NCI-H1417 (cell line): ENCODE measurements at places on chromosomes 6 and 20.

DNA sequence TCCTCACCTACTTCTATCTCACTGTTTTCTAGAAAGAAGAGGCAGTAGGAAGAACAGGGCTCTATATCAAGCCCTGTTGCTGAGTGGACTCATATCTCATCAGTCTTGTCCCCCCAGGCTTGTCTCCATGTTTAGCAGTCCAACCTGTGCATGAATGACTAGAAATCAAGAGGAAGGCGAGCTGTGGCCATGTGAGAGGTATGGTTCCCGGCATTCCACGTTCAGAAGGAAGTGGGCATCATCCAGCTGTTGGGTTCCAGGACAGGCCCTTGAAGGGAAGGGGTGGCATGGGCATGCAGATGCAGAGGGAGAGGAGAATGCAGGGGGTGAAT is 176.6 kb downstream of the MRPL14 start:
- no peak for DNase-seq

GRCh38 chr20:49353348-49353747 is 75.5 kb upstream of the ZNFX1 start:
- no peak for DNase-seq

- DNase-seq, result no peak
These were observed 3.7 kb upstream of the NEDD9 start for GRCh38 chr6:11236076-11236750.

- DNase-seq, result no peak
These were observed 30.8 kb downstream of the LAMA5 start for GRCh38 chr20:62336329-62336728.

DNA sequence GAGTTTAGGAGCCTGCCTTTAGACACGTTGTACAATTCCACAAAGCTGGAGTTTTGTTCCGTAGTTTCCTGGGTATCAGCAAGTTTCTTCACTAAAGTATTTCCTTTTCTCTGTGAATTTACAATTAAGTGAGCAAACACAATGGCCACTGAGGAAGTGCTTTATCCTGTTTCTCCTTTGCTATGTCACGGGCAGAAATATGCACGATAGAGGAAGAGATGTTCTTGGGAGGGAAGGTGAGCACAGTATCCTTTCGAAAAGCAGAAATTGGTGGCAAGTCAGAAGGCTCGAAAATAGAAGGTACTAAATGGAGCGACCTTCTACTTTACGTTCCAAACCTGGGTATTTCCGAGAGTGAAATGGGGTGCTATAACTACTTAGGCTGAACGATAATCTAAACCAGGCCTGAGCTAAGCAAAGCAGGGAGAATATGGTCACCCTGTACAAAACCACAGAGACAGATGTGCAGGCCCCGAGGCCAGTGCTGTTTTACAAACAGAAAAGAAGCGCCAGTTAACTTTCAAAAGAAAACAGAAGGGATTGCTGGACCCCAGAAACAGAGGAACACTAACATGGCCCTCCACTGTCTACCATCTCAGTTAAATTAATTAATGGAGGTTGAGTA is 259.6 kb downstream of the TBC1D7 start:
- no peak for DNase-seq

- no peak for DNase-seq
These were observed 132.7 kb downstream of the TSHZ2 start for GRCh38 chr20:53104884-53105283.

DNA sequence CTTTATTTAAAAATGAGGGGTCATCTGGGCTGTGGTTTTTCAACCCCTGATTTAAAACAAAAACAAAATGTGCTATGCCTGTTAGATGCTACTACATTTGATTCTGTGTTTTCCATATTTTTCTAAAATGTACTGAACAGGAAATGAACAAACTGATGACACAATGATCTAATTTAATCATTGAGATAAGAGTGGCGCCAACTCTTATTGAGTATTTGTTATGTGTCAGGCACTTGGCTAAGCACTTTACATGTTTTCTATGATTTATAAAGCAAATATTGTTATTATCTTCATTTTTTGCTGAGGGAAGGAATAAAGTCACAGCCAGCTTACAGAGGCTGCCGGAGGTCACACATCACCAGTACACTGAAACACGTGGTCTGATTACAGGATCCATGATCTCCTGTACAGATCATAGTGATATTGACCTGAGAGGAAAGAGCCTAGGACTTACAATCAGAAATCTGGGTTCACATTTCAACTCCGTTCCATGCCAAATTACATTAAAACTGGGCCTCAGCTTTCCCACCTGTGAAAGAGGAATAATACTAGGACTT is 166.7 kb downstream of the ESR1 start:
- DNase-seq, result no peak

DNA sequence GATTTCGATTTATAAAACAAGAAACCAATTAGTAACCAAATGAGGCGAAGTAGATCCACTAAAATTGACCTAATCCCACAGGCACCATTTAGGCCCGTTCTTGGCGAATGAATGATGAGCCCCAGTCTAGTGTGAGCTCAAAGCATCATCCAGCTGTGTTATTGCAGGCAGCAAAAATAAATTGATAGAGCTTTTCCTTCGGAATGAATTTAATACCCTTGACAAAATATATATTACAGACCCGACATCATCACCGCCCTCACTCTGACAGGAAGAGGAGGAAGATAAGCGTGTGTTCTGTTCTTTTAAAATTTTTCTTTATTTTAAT is 7.8 kb downstream of the SIM1 start:
- DNase-seq, result no peak

DNA sequence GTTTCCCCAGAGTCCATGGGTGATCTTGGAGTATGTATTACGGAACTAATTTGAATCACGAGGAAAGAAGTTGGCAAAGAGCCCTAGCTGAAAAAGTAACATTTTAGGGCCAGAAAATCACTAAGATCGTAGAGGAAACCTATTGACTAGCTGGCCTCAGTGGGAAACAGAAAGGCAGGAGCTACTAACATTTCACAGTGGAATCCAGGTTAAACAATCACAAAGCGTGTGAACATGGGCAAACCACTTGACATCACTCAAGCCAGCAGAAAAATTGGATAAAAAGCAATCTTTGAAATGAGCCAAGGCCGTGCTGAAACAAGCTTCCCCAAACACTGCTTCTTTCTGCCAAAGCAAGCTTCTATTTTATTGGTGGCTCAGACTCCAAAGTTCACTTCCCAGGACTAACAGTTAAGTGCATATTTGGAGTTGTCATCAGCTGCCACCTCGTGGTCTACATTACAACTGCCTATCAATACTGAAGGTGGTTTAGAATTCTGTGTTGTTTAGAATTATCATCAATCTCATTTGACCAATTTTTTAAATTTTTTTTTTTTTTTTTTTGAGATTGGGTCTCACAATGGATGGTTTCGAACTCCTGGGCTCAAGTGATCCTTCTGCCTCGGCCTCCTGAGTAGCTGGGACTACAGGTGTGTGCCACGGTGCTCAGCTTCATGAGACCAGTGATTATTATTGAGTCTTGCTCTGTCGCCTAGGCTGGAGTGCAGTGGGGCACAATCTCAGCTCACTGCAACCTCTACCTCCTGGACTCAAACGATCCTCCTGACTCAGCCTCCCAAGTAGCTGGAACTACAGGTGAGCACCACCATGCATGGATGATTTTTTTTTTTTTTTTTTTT is 10.6 kb downstream of the RPS10 start:
- peak; percentile 15 for DNase-seq

DNA sequence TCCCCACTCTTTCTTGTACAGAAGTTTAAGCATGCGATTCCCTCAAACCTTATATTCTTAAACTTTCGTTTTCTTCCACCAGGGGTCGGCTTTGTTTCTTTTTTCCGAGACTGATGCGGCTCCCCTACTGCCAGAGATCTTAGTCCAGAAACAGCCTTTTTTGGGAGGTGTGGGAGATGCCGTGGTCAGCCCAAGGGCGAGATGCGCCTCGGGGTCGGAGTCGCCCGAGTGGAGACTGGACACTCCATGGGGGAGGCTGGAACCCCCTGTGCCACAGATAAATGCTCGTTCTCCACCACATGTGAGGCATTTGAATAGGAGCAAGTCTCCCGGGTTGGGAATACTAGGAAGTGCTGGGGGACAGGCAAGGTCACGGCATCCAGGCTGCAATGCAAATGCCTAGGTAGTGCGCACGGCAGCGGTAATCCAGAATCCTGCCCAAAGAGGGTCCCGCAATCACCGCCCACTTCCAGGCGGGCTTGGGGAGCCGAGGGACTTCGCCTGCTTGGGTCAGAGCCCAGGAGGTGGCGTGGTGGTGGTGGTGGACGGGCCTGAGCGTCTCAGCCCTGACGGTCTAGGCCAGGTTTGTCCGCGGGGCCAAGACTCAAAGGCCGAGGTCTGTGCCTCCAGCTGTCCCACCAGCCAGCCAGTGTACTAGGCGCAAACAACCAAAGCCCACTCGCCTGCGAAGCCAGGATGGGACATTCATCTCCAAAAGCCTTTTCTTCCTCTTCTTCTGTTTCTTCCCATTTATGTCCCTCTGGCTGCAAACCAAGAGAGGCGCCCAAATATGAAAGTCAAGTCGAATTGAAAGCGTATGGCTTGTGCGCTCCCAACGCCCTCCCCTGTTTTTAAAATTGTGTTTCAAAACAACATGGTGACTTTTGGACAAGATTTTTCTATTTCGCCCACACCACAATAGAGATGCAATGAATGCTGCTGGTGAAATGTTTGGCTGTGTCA is 39.3 kb upstream of the OSTM1 start:
- DNase-seq, result peak; percentile 27

DNA sequence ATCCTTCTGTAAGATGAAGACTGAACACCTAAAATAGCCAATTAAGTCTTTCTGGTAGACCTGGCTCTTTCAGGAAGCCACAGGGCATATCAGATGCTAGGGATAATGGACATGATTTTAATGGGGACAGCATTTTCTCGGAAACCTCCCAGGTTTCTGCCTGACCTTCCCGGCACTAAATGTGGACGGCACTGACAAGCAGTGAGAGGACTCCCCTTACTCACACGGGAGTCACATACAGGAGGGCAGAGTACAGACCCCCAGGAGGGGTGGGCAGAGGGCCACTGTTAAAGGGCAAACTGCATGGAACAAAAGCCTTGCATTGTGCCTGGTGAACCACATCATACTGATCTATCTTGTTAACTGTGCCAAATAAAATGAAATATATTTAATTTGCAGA is 19.9 kb downstream of the PSMG4 start:
- DNase-seq, result no peak

- DNase-seq, result no peak
These were observed 6.9 kb upstream of the CABLES2 start for GRCh38 chr20:62413896-62414481.

- no peak for DNase-seq
These were observed 14.9 kb downstream of the GLP1R start for GRCh38 chr6:39063526-39063925.

GRCh38 chr20:51961964-51962761 is 159.8 kb upstream of the SALL4 start:
- peak; percentile 27 for DNase-seq

GRCh38 chr6:29647927-29648642 is 8.8 kb upstream of the MOG start:
- DNase-seq, result peak; percentile 40

DNA sequence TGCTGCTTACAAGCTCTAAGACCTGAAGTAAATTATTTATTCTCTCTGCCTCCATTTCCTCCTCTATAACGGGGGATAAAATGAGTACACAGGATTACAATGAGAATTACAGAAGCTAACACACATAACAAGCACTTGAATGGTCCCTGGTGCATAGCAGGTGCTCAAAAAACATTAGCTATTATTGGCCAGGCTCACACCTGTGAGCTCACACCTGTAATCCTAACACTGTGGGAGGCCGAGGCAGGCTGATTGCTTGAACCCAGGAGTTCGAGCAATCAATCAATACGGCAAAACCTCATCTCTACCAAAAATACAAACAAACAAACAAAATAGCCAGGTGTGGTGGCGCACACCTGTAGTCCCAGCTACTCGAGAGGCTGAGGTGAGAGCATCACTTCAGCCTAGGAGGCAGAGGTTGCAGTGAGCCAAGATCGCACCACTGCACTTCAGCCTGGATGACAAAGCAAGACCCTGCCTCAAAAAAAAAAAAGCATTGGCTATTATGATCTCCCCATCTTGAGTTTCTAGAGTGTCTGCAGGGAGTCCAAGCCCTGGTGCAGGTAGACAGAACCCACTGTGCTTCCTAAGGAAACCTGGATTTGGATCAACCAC is 68.1 kb downstream of the PREX1 start:
- peak; percentile 66 for DNase-seq

GRCh38 chr6:34598712-34599111 is 42.6 kb upstream of the SPDEF start:
- no peak for DNase-seq

DNA sequence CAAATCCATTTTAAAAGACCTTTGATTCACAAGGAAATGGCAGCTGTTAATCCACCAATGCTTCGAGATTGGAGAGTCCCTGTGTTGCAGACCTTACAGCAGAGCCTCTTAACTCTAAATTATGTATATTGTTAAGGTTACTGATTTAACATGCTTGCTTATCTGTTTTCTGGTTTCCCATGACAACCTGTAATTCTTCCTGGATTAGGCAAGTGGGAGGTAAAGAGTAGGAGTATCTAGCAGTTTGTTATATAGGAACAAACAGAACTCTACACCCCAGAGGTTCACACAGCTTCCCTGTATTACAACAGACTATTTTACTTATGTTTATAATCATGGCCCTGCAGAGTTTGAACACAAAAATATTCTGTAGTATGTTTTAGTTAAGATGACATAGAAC is 39.5 kb downstream of the NKX2-4 start:
- DNase-seq, result no peak

GRCh38 chr6:23842760-23843159 is 283.3 kb upstream of the NRSN1 start:
- DNase-seq, result no peak

GRCh38 chr6:170151804-170152123 is 139.1 kb downstream of the DLL1 start:
- no peak for DNase-seq

- DNase-seq, result no peak
These were observed 68.2 kb downstream of the FAM120B start for GRCh38 chr6:170374571-170375444.

GRCh38 chr6:155325700-155326516 is 11.6 kb upstream of the TFB1M start:
- DNase-seq, result peak; percentile 74

GRCh38 chr6:37243816-37244370 is 13.7 kb upstream of the TBC1D22B start:
- DNase-seq, result no peak

DNA sequence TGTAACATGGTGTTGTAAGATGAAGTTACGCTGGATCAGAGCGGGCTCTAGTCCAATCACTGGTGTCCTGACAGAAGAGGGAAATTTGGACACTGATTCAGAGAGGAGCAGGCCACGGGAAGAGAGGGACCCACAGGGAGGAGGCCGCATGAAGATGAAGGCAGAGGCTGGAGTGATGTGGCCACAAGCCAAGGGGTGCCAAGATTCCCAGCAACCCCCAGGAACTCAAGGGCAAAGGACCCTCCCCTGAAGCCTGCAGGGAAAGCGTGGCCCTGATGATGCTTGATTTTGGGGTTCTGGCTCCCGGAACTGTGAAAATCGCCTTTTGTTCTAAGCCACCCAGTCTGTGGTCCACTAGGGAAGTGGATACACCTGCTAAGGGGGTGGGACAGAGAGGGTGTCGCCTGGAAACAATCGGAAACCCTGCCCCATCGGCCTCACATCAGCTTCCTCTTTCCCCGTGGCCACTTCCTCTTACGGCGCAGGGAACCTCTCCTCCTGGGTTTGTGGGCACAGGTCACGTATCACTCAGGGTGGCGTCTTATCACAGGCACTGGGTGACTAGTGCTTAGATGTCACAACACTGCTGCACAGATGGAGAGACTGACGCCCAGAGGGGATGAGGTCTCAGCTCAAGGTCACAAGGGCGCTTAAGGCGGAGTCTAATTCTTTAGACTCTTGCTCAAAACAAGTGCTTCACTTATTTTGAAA is 58.0 kb downstream of the SULF2 start:
- DNase-seq, result no peak
